ENCODE measurements at places on chromosomes 13 and 19.

GRCh38 chr19:51467864-51468544 lies 9.8 kb upstream of the SIGLEC8 start:
- DNase-seq: no peak

- no peak for DNase-seq
Observed at GRCh38 chr13:101785858-101786257, 333.4 kb downstream of the ITGBL1 start.

DNA sequence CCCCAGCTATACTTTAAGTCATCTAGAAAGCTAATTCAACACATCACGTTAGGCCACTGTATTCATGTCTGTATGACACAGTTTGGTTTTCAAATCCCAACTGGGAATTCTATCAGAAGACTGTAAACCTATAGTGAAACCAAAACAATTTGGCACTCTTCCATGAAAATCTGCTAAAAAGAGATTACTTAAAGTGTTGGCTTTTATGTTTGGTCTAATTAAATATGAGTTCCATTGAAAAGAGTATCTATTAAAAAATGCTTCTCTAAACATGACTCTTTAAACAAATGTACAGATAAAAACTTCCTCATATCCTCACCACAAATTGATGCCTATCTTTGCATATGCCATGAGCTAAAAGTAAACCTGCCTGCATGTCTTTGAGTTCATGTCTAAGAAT lies 25.4 kb downstream of the PCDH9 start:
- DNase-seq: no peak

- no peak for DNase-seq
Observed at GRCh38 chr13:67772807-67773453, 542.8 kb upstream of the PCDH9 start.

- peak; percentile 58 for DNase-seq
Observed at GRCh38 chr19:19224852-19225494, 13.2 kb downstream of the NCAN start.

DNA sequence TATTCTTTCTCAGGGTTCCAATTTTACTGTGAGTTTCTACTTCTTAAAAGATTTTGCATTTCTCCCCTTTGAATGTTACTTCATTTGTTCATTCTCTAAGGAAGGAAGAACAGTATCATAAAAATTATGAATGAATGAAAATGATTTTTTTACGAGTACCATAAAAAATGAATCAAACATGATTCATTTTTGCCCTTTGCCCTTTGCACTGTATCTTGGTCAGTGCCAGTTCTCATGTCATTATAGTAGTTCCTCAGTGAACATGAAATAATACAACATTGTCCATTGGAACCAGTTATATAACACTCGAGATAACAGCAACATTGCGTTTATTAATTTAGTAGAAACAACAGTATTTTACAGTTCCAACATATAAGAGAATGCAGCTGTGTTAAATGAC lies 28.8 kb downstream of the FLT1 start:
- DNase-seq: no peak

GRCh38 chr13:59269476-59269875 lies 894.3 kb downstream of the DIAPH3 start:
- DNase-seq: no peak

- no peak for DNase-seq
Observed at GRCh38 chr13:63541336-63541735, 2125.7 kb upstream of the PCDH20 start.

DNA sequence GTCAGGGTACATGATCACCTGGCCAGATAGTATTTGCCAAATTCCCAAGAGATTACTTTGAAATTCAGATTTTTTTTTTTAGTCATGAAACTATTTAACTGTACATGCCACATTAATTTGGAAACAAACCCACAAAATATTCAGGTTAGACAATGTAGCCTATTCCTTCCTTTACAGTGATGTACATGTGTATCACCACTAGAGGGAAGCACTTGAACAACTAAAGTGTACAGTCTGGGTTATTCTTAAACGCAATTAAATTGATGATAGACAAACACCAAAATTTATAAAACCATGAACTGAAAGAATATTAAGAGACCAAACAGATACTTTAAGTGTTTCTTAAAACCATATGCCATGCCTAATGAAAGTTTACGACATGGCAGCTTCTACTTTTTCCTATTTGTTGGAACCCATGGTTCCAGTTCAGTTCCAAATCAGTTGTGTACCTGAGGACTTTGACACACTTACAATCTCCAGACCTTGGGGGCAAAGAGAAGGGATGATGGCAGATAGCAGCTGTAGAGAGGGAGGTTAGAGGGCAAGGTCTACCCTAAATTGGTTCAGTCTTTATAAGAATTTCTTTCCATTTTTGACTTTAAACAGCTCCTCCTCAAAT lies 52.8 kb downstream of the TNFSF13B start:
- no peak for DNase-seq

- peak; percentile 59 for DNase-seq
Observed at GRCh38 chr19:6218491-6219146, 61.2 kb downstream of the MLLT1 start.

- DNase-seq: peak; percentile 59
Observed at GRCh38 chr19:16382775-16383543, 58.3 kb downstream of the KLF2 start.

DNA sequence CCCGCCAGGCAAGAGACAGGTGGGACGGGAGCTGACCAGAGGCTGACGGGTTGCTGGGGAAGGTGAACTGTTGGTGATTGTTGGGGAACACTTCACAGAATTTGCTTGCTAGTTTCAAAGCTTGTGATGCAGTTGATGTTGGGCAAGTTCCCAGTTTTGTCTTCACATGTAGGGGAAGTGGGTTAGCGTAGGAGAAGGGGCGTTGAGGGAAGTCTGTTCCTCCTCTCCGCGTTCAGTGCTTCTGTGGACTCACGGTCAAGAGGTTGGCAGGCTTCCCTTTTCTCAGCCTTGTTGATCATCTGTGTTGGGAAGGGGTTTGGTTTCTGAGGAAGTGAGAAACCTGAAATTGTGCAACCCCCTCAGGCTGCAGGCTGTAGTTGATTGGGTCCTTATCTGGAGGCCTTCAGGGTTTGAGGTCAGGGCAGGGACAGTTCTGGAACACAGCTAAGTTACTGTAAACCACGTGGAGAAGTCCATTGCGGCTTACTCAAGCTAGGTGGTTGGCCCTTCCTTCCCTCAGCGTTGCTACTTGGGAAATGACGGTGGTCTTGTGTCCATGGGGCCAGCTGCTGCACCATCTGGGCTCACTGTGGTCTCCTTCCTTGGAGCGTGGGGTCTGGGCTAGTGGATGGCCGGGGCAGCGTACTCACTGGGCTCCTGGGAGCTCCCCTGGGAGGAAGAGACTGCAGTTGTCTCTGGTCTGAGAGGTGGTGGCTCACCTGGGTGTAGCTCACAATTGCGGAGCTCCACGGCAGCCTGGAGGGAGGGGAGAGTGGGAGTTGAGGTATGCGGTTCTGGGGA lies 7.5 kb downstream of the RPS9 start:
- DNase-seq: no peak

DNA sequence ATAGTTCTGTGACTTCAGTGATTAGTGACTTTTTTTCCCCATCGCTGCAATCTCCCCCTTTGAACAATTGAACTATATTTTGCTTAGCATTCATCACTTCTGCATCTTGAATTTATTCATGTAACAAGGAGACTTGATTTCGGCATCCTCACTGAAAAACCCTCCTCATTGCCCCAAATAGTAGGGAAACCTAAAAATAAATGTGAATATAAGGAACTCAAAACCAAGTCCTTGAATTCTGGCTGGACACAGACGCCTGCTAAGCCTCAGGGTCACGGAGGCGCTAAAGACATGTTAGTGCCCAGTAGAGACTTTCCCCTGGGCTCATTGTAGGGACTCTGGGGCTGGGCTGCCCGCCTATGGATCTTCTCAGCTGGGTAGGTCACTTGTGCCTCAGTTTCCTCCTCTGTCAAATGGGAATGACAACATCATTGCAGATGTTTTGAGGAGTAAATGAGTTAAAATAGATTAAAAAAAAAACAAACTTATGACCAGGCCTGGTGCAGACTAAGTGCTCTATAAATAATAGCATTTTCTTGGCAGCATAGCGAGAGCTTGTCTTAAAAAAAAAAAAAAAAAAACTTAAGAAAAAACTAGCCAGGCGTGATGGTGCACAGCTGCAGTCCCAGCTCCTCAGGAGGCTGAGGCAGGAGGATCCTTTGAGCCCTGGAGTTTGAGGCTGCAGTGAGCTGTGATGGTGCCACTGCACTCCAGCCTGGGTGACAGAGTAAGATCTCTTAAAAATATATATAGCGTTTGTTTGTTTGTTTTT lies 1.8 kb upstream of the ADGRE5 start:
- DNase-seq: no peak

GRCh38 chr13:44302233-44302632 lies 71.4 kb upstream of the SERP2 start:
- DNase-seq: no peak

DNA sequence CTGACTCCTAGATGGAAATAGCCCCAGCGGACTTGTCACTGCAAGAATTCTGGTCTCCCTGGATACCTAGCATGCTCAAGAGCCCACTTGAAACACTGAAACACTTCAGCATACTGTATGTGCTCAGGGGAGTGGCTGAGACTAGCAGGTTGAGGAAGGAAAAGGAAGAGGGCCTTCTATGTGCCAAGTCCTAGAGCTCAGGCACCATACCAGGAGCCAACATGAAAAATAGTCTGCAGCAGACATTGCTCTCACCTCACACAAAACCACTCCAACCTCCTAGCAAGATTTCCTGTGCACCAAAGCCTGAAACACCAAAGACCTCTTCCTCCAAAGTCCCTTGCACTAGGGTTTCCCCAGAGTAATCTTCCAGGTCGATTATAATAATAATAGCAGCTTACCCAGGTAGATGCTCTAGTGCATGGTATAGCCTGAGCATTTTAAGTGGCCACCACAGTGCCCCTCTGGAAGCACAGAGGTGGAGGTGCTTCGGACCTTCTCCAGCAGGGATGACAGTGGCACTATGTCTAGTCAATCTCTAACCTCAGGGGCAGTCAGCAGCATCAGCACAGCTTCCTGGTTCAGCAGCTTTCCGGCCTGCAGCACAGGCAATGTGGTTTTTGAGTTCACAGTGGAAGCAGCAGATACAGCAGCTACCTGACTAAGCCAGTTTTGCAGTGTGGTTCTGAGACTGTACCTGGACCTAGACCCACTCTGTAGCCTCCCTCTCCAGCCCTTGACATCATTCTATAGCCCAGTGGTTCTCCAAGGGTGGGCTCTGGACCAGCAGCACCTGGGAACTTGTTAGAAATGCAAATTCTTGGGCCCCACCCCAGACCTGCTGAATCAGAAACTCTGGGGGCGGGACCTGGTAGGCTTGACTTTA lies 45.6 kb upstream of the UBE2L5 start:
- DNase-seq: peak; percentile 49

- no peak for DNase-seq
Observed at GRCh38 chr13:29101409-29101808, 281.3 kb downstream of the MTUS2 start.

- DNase-seq: no peak
Observed at GRCh38 chr13:51397262-51397941, 55.4 kb downstream of the INTS6 start.

- DNase-seq: no peak
Observed at GRCh38 chr13:77740931-77741596, 43.6 kb downstream of the SLAIN1 start.

GRCh38 chr19:27657271-27658051 lies 1555.5 kb downstream of the UQCRFS1 start:
- no peak for DNase-seq

GRCh38 chr19:18494267-18494607 lies 27.6 kb downstream of the ELL start:
- no peak for DNase-seq

DNA sequence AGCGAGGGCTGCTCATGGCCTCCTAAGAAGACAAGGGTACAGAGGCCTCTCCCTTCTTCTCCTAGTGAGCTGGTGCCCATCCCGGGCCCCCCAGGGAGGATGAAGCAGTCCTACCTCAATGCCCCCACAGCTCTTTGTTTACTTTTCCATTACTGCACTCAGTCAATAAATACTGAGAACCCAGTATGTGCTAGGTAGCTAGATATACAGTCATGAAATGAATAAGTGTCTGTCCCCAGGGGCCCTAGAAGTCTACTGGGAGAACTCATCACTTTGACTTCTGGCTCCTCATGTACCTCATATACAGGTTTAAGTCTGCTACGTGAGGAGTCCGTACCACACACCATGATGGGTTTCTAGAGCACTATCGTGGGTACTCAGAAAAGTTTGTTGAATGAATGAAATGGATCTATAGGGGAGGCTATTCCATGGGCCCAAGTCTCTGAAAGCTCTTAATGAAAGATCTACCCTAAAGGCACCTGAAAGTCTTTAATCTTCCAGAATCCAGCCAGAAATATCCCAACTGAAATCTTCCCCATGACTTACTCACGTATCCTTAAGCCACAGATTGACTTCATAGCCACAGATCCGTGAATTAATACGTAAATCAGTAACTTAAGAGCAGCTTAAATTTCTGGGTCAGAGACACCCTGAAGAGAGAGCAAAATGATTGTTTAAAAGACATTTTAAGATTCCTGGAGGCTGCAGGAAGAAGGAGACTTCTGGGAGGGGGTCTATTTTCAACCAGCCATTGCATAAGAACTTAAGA lies 51.6 kb upstream of the POMP start:
- DNase-seq: no peak

GRCh38 chr19:30204721-30205120 lies 167.5 kb upstream of the ZNF536 start:
- no peak for DNase-seq

DNA sequence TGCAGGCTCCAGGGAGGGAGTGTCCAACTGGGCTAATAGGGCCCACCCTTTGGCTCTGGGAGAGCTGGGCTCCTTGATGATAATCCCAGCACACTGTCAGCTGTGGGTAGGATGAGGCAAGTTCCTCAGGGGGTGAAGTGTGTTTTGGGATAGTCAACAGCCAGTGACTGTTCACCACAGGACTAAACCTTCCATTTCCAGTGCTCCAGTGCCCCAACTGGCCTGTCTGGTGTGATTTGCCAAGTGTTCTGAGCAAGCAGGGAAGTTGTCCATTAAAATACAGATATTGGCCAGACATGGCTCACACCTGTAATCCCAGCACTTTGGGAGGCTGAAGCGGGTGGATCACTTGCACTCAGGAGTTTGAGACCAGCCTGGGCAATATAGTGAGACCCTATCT lies 150.9 kb downstream of the TM9SF2 start:
- no peak for DNase-seq

DNA sequence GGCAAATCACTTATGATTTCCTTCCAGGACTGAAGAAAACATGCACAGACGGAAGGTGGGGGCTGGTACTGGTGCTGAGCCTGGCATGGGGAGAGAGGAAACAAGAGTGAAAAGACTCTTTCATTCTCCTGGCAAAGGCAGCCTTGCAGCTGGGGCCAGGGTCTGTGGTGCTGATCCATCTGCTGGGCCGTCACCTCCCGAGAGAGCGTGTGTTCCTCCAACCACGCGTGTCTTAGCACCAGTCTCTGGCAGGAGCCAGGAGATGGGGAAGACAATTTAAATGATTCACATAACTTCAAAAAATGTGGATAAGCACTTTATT lies 23.9 kb upstream of the SPART start:
- no peak for DNase-seq

- DNase-seq: no peak
Observed at GRCh38 chr13:57704031-57704430, 72.5 kb downstream of the PCDH17 start.

GRCh38 chr13:71624653-71625600 lies 242.1 kb downstream of the DACH1 start:
- DNase-seq: no peak

- no peak for DNase-seq
Observed at GRCh38 chr19:55015126-55015525, 22.9 kb downstream of the GP6 start.

GRCh38 chr13:21348488-21349120 lies 110.5 kb downstream of the ZDHHC20 start:
- no peak for DNase-seq

- DNase-seq: no peak
Observed at GRCh38 chr13:26971990-26972887, 199.4 kb downstream of the USP12 start.

- no peak for DNase-seq
Observed at GRCh38 chr13:73576291-73576690, 517.5 kb downstream of the KLF5 start.
